ENCODE measurements at places on chromosomes 7 and 10.

GRCh38 chr10:58755340-58755610 lies 242.6 kb downstream of the BICC1 start:
- no peak for DNase-seq

- DNase-seq, result no peak
These were observed 35.6 kb downstream of the VIPR2 start for GRCh38 chr7:159108941-159109652.

DNA sequence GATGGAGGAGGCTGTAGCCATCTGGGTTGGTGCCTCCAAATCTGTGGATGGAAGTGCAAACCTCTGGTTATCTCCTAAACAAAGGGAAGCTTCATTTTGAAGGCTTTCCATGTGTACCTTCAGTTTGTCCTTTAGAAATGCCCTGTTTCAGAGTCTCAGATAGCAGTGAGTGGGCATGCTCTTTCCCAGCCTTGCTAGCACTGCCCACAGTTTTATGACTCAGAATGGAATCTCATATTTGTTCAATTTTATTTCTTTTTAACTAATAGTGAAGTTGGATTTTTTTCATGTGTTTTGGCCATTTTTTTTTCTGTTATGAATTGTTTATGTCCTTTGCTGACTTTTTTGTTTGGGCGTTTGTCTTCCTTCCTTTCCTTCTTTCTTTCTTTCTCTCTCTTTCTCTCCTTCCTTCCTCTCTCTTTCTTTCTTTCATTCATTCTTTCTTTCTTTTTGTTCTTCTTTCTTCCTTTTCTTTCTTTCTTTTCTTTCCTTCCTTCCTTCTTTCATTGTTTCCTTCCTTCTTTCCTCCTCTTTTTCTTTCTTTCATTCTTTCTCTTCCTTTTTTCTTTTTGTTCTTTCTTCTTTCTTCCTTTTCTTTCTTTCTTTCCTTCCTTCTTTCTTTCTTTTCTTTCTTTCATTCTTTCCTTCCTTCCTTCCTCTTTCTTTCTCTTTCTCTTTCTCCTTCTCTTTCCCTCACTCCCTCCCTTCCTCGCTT lies 25.6 kb downstream of the PRF1 start:
- DNase-seq, result no peak

- DNase-seq, result no peak
These were observed 38.2 kb upstream of the RPA3 start for GRCh38 chr7:7756577-7756976.

- peak; percentile 96 for DNase-seq
These were observed 14.5 kb downstream of the LIMK1 start for GRCh38 chr7:74097937-74098614.

DNA sequence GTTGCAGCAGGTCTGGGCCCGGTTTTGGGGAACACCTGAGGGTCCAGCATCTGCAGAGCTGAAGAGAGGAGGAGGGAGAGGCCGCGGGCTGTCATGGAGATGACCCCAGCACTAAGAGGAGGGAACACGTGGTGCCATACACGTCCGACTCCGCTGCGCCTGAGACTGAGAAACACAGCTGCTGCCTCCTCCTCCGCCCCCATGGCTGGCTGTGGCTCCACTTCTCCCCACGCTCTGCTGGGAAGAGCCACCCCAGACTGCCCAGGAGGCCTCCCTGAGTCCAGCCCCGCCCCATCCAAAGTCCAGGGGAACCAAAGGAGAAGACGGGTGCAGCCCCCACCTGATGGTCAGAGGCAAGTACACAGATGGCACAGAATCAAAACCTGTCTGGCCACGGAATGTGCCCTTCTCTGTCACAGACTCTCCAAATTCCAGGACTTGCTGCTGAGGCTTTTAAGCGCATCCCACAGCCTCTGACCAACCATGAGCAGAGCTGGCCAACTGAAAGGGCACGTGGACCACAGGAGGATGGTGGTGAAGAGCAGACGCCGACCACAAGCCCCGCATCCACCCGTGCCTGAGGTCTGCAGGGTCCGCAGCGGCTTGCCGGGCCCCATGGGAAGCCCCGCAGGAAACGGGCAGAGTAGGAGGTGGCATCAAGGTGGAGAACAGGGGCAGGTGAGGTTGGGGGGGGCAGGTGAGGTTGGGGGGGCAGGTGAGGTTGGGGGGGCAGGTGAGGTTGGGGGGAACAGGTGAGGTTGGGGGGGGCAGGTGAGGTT lies 24.0 kb downstream of the STK32C start:
- no peak for DNase-seq

GRCh38 chr10:86362129-86362527 lies 4.5 kb downstream of the GRID1 start:
- DNase-seq, result no peak

DNA sequence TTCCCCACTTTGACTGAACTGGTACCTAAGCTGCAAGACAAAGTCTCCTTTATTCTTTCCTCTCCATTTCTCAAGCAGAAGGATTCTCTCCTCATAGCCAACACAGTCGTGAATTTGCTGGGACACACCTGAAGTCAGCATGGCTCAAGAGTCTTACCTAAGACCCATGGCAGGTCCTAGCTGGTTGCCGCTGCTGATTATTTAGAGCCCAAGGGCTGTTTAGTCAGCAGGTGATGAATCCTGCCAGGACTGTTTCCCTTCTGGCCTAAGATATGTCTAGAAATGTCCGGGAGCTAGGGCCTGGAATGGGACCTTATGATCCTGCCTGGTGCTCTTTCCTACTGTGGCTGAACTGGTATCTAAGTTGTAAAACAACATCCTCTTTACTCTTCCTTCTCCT lies 82.8 kb downstream of the AHCYL2 start:
- no peak for DNase-seq

DNA sequence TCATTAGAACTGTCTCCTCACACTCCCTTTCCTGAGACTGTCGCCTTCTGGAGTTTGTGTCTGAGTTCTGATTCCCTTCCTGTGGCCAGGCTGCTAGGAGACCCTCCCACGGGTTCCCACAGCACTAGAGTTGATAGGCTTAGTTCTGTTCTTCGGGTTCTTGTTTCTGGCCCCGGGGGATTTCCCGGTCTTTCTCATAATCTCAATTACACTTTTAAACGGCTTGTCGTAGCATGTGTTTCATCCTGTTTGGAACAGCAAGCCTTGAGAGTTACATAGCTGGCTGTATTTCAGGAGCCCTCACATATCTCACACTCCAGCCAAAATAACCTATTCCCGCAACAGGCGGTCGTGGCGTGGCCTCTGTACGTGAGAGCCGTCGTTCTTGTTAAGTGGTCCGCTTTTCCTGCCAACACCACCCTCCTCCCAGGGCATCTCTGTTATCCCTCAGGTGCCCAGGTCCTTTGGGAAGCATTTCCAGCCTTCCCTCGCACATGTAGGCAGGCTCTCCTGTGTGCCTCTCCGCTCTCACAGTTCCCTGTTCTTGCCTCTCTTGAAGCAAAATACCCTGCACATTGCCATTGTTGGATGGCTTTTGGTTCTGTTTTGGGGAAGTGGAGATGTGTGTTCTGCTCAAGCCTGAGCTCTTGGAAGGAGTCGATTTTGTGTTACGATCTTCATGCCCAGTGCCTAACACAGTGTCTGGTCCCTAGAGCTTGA lies 46.0 kb downstream of the CDC123 start:
- DNase-seq, result no peak

DNA sequence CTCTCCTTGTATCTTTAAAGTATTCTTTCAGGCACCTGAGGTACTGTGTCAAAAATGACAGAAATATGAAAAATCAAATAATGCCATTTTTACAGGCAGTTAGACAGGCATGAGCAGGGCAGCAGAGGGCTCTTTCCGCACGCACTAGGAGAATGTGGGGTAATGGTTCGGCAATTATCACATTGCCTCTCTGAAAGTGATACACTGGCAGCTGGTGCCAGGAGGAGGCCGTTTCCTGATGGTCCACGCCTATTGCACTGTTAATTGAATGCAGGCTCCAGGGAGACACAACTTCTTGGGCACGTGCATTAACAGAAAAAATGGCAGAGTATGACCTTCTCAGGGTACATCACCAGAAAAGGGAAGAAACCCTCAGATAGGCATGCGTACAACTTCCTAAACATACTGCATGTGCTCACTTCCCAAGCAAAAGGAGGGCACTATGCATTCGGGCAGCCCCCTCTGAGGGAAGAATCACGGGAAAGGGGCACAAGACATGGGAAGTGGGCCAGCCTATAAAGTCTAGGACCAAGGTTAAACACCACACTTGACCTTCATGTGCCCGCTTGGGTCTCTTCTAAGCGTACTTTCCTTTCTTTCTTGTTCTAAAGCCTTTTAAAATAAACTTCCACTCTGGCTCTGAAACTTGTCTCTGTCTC lies 161.7 kb downstream of the TNS3 start:
- DNase-seq, result no peak

DNA sequence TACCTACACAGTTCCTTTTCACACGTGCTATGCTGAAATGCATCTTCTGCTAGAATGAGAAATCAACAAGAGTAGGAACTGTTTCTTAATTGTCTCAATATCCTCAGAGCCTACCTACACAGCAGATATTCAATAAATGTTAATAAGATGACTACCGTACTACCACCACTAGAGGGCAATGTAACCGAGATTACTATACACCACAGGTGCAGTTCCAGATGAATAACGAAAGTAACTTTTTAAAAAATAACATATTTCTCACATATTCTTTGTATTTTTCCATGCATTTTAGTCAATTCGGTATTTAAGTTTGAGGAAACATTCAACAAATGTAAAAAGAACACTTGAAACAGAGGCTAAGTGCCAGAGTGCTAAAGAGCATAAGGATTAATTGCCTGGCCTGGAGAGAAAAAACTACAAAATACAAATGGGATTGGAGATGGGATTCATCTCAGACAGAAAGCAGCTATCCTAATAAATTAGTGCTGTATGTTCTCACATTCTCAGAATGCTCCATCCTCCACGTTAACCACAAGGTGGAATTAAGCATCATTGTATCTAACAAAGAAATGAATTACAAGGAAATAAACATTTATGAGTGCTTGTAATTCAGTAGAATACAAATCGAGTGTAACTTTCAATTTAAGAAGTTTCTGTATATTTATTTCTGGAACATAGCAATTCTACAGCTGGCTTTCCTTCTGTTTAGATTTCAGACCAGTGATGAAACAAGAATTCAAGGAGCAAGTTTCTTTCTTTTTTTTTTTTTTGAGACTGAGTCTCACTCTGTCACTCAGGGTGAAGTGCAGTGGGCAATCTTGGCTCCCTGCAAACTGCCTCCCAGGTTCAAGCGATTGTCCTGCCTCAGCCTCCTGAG lies 20.3 kb upstream of the HECTD2 start:
- peak; percentile 67 for DNase-seq

- DNase-seq, result no peak
These were observed 80.4 kb downstream of the UBE3C start for GRCh38 chr7:157219154-157219553.

DNA sequence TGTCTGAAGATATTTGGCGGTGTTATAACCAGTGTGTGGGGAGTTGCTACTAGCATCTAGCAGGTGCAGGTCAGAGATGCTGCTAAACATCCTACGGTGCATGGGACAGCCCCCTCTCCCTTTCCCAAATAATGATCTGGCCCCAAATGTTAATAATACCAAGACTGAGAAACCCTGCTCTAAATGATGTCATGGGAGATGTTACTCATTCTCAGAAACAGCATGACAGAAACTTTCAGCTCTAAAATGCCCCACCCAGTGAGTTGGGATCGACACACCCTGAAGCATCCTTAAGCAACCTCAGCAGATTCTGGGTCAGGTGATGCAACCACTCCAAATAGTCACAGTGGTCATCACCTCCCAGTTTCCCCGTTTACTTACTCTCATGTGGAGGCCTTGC lies 108.8 kb upstream of the MPP7 start:
- DNase-seq, result no peak

- peak; percentile 74 for DNase-seq
These were observed 21.8 kb upstream of the EIF5AL1 start for GRCh38 chr10:79490400-79491142.

DNA sequence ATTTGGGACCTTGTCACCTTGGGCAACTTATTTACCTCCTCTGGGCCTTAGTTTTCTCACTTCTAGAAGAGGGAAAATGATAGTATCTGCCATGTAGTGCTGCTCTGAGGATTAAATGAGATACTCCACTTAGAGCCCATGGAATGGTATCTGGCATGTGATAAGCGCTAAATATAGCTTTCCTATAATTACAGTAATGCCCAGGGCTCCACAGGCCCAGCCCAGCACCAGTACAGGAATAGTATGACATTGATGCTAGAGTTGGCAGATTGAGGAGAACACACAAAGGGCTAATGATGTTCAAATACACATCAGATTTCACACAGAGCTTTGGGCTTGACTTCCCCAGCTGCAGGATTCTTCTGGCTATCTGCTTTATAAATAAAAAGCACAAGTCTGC lies 34.9 kb downstream of the FAS start:
- no peak for DNase-seq

- DNase-seq, result peak; percentile 65
These were observed 382.7 kb downstream of the SFMBT2 start for GRCh38 chr10:7027913-7028808.

DNA sequence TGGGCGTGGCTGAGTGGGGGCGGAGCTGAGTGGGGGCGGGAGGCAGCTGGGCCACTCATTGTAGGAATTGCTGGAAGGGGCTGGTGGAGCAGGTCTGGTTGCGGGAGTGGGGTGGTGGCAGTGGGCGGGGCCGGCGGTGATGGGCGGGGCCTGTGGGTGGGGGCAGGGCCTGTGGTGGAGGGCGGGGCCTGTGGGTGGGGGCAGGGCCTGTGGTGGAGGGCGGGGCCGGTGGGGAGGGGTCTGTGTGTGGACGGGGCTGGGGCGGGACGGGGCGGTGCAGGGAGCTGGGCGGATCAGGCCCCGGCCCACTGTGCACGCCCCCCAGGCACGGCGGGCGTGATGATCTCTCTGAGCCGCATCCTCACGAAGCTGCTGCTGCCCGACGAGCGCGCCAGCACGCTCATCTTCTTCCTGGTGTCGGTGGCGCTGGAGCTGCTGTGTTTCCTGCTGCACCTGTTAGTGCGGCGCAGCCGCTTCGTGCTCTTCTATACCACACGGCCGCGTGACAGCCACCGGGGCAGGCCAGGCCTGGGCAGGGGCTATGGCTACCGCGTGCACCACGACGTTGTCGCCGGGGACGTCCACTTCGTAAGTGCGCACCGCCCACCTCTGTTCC lies 14.0 kb downstream of the SLC29A4 start:
- no peak for DNase-seq

- no peak for DNase-seq
These were observed 49.1 kb downstream of the SHH start for GRCh38 chr7:155763122-155763521.

DNA sequence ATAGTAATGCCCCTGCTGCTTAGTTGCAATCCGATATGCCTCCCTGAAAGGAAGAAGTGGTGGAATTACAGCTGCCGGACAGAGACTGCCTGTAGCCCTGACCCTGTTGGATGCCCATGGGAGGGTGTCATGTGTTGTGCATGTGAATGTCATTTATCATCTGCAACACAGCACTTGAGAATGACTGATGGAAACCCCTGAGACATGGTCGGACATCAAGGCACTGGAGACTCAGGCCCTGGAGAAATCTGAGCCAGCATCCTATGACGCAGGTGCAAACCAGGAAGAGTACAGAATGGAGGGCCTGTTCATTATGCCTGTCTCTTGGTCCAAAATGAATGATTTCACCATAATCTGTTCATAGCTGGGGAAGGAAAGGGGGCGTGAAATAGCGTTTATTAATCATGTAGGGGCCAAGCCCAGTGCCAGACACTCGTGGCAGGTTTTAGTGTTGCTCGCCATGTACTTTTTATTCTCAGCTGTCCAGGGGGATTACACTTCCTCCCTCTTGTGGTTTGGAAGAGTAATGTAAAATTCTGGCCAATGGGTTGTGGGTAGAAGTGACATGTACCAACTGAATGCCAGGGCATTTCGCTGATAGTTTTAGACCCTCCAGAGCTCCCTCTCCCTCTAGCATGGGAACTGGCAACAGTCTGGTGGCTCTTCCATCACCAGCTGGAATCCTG lies 23.0 kb upstream of the LEP start:
- DNase-seq, result no peak

GRCh38 chr10:75115137-75115536 lies 3.7 kb downstream of the SAMD8 start:
- peak; percentile 20 for DNase-seq

Measured in fibroblast of upper back skin (primary cell).